Smooth muscle cell of trachea (primary cell): ENCODE measurements at places on chromosomes 2 and 18. TPM values are rescaled to one million over a fixed set of nuclear protein-coding genes. Genes with fewer than 3 reads are reported as not detected.

Gene CHRNA1
- not detected in 2 replicates for total RNA-seq

Gene IFIH1
- total RNA-seq = 8.4 and 11.1 TPM in 2 replicates

Gene VPS4B
- total RNA-seq = 42.2 and 56.3 TPM in 2 replicates

Gene ASXL3
- 0.66 and 3.2 TPM in 2 replicates for total RNA-seq

Gene ERLEC1
- total RNA-seq = 142 and 206 TPM in 2 replicates

Gene ITGB6
- total RNA-seq = under 0.01 and 0.15 TPM in 2 replicates

Gene VAMP5
- total RNA-seq = 28.7 and 35.4 TPM in 2 replicates

Gene ARHGAP28
- total RNA-seq = 13.4 and 21.5 TPM in 2 replicates

Gene INHBB
- not detected in 2 replicates for total RNA-seq

Gene FSHR
- total RNA-seq = not detected in 2 replicates

Gene ALKAL2
- not detected in 2 replicates for total RNA-seq

Gene GAL3ST2
- 0.15 TPM in 1 of 2 replicates, not detected in the other for total RNA-seq
